GF-D8 (cell line): ENCODE measurements at places on chromosomes 5 and 9.

DNA sequence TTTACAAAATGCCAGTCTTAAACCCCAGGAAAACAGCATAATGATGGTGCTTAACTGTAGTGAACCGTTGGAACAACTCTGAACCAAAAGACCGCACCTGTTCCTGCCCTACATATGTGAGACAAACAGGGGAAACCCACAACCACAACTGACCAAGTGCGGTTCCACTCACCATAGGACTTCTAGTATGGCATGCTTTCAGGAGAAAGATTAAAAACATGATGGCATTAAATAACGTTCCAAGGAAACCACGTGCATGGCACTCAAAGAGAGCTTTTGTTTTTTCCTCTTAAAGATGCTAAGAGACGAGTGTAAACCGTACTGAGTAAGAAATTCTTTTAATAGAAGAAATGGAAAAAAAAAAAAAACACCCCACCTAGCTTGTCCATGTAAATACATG, 119.8 kb downstream of the SSBP2 start:
- DNase-seq: peak; percentile 85

- no peak for DNase-seq
Measured at GRCh38 chr5:119367502-119368237, 11.9 kb downstream of the TNFAIP8 start.

GRCh38 chr9:26262421-26263107, 584.3 kb upstream of the TUSC1 start:
- no peak for DNase-seq

DNA sequence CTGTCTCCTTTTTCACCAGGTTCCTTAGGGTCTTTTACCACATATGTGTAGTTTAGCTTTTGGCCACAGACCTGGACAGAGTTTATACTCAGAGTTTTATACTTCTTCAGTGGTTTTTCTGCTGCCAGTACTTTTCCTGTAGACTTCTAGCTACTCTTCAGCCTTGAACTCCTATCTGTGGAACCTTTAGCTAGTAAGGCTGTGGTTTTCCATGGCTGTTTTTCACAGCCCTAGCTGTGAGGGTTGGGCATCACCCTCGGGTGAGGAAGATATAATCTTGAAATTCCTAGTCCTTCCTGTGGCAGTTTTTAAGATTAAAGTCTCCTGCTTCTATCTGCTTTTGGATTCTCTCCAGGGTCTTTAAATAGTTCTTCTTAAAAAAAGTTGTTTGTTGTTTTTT, 109.1 kb downstream of the FGF1 start:
- DNase-seq: no peak

- DNase-seq: no peak
Measured at GRCh38 chr5:154576429-154576806, 98.4 kb upstream of the HAND1 start.

DNA sequence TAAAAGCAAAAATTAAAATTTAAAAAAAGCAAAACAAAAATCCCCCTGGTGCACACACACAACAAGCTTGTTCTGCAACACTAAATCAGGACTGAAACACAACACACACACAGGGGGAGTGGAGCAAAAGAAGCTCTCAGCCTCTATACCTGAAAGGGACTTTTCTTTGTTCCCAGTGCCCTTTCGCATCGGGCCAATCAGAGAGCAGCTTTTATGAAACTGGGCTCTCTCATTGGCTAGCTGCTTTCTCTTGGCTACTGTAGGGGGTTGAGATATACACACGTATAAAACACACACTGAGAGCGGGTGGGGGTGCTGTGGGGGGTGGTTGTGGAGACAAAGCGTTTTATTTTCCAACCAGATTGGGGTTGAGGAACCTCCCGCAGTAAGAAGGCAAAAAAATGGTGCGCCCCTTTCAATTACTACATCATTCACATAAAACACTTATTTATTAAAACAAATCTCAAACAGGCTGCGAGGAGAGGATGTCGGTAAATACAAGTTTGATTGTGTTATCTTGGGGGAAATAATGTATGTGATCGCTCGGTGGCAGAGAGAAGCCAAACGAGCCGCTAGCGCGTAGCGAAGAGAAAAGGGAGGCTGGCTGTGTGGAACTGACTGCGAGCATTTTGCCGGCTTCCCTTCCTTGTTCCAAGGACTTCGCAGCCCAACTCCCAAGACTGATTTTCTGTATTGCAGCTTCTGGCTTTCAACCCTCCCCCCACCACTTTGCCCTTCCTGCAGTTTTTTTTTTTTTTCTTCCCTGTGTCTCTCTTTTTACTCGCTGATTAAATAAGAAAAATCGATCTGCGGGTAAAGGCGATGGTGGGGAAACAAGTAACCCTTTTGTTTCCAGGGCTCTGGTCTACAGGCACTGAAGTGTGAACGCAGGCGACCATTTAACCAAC, 2.5 kb upstream of the ZNF608 start:
- no peak for DNase-seq

GRCh38 chr5:17167171-17167891, 50.1 kb upstream of the BASP1 start:
- DNase-seq: no peak

DNA sequence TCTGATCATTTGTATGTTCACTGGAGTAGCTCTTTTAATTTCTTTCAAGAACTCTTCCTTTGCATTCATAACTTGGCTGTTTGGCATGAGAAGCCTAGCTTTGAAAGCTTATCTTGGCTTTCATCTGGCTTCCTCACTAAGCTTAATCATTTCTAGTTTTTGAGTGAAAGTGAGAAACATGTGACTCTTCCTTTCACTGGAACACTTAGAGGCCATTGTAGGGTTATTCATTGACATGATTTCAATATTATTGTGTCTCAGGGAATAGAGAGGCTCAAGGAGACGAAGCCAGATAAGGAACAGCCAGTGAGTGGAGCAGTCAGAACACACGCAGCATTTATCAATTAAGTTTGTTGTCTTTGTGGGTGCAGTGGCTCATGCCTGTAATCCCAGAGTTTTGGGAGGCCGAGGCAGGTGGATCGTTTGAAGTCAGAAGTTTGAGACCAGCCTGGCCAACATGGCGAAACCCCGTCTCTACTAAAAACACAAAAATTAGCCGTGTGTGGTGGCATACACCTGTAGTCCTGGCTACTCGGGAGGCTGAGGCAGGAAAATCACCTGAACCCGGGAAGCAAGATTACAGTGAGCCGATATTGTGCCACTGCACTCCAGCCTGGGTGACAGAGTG, 98.3 kb downstream of the UGCG start:
- DNase-seq: no peak

DNA sequence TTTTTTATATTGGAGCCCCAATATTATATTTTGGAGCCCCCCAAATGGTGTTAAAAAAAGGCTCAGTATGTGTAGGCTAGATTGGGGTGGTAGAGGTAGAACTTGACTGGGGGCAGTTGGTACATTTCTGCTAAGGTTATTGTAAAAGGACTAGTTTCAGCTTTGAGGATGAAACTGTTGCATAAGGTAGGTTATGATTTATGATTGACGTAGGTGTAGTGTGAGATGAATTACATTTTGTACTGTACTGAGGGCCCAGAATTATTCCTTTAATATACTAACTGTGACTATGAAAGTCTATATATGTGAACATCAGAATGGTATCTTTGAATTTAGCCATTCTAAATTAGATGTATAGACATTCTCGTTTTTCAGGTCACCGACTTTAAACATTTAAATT, 3.6 kb downstream of the RIC1 start:
- DNase-seq: no peak

- DNase-seq: no peak
Measured at GRCh38 chr5:143679777-143680176, 132.2 kb upstream of the HMHB1 start.

DNA sequence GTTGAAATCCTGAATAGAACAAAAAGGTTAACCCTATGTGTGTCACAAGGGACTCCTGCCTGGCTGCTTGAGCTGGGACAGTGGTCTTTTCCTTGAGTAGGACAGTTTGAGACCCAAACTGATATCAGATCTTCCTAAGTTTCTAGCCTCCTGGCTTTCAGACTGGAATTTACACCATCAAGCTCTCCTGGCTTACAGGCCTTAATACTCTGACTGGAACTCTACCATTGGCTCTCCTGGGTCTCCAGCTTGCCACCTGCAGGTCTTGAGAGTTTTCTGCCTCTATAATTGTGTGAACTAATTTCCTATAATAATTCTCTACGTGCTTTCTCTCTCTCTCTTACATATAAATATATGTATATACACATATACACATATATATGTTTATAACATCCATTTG, 112.5 kb downstream of the PRR16 start:
- no peak for DNase-seq

- DNase-seq: no peak
Measured at GRCh38 chr9:107306308-107306707, 23.2 kb downstream of the RAD23B start.

DNA sequence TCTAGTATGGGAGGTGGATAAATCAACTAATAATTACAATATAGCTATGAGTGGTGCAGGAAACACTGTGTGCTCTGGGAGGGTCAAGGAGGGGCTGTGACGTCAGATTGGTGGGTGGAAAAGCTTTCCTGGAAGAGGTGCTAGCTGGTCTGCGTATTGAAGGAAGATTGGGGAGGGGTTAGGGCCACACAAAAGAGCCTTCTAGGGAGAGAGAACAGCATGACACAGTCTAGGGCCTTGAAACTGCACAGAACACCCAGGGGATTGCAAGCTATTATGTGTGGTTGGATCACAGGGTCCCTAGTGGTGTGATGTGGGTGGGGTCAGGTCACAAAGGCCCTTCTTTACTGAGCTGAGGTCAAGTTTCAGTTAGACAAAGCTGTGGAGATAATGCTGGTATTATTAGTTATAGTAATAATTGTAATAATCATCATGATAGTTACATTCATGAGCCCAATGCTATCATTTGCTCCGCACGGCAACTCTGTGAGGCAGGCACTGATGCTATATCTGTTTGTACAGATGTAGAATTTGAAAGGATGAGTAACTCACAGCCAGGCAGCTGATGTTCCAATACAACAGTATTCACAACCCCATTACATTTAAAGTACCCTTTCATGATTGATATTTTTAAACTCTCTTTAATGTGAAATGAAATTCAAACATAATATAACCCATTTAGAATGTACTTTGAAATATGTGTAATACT, 197.4 kb upstream of the IL12B start:
- DNase-seq: no peak

DNA sequence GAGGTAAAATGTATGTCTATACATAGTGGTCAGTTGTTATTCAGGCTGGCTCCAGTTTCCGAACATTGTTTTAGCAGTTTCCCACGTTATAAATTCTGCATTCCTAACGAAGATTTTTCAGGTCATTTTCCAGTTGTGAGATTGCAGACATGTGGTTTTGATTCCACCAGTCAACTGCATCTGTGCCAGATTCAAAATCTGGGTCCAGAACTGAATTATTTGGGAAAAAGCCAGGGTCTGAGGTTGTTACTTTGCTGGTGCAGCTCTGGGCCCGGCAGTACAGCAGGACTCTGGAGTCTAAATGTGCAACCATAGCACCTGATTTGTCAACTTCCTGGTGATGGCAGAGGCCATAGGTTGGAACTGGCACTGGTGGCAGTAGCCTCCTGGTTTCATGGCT, 105.7 kb upstream of the MEGF10 start:
- DNase-seq: no peak

DNA sequence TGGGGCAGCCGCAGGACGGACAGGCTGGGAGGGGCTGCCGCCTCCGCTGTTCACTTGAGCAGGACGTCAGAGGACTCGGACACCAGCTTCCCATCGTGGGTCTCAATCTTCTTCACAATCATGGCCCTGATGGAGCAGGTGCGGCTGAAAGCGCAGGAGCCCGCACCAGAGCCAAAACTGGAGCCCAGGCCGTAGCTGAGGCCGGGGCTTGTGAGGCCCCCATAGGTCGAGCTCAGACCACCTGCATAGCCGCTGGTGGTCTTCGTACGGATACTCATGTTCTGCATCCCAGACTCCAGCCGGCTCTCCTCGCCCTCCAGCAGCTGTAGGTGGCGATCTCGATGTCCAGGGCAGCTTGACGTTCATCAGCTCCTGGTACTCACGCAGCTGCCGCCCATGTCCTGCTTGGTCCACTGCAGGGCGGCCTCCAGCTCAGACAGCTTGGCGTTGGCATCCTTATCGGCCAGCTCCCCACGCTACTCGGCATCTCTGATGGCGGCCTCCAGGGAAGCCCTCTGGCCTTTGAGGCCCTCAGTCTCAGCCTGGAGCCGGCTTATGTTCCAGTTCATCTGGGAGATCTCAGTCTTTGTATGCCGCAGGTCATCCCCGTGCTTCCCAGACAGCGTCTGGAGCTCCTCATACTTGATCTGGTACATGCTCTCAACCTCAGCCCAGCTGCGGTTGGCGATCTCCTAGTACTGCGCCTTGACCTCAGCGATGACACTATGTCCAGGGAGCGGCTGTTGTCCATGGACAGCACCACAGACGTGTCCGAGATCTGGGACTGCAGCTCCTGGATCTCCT, 43.7 kb upstream of the DEPDC1B start:
- no peak for DNase-seq

DNA sequence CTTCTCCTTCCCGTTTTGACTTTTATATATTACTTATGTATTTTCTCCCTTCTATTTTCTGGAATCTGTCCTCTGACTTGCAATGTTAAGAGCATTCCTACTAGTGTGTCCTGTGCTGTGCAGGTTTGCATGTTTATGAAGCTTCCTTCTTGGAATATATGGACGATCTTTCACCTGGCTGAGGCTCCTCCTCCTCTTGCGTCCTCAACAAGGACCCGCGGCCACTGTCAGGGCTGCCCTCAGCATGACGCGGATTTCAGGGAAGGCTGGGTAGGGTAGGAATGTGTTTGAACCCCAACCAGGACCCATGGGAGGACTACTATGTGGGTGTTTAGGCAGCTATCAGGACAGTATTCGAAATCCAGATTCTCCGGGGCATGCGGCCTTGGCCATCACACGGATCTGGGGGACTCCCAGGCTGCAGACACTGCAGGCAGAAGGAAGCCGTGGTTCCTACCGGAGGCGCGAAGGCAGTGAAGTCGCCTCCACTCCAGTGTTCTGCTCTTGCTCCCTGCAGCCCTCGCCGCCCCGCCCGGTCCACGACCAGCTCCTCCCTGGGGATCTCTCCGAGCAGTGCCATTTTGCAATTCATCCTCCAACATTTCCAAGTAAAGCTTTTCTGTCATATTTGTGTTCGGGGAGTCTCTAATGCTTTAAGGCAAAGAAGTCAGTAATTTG, 37.0 kb upstream of the OSMR start:
- DNase-seq: no peak

- no peak for DNase-seq
Measured at GRCh38 chr9:101050650-101051049, 22.1 kb downstream of the PLPPR1 start.

DNA sequence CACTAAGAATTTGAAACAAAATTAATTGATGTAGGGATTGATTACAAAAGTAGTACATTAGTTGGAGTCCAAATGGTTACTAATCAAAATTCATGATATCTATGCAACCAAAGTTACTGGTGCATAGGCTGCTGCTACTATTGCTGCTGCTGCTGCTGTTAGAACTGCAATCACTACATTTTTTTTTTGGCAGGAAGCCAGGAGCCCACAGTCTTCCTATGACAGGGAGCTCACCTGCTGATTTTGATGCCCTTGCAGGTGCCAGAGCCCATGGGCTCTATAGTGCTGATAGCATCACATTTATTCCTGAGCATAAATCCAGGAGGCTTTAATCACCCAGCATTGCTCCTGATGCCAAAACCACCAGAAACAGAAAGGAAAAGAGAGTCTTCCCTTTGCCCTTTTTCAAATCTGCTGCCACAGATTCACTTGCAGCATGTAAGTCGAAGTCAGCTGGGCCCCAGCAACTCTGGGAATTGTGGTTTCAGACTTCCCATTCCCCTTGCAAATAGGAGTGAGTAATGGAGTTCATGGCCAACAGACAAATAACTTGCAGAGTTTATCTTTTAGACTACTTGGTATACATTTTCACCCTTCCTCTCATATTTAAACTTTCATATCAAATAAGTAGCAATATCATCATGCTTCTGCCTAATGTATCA, 17.6 kb downstream of the SLCO6A1 start:
- no peak for DNase-seq
